Activated T-cell treated with anti-CD3 and anti-CD28 coated beads, Interleukin-2, amount 50 U/mL, for 24 hours (primary cell): ENCODE measurements at places on chromosomes 13 and 19.

- no peaks in the 10 kb centered on the region for H3K27me3 ChIP-seq
- H3K4me3 ChIP-seq = no peak overlapping the region
- no peaks in the 10 kb centered on the region for H3K4me1 ChIP-seq
- peaks cover 88% of the 10 kb centered on the region for H3K36me3 ChIP-seq
Measured at GRCh38 chr13:41608839-41609177, 151.5 kb downstream of the RGCC start.

- peaks cover 11% of the 10 kb centered on the region for H3K4me1 ChIP-seq
- peaks cover 11% of the 10 kb centered on the region for H3K27me3 ChIP-seq
- no peak for DNase-seq
- H3K27ac ChIP-seq = no peak overlapping the region
Measured at GRCh38 chr19:13055213-13056051, 47.2 kb downstream of the LYL1 start.

DNA sequence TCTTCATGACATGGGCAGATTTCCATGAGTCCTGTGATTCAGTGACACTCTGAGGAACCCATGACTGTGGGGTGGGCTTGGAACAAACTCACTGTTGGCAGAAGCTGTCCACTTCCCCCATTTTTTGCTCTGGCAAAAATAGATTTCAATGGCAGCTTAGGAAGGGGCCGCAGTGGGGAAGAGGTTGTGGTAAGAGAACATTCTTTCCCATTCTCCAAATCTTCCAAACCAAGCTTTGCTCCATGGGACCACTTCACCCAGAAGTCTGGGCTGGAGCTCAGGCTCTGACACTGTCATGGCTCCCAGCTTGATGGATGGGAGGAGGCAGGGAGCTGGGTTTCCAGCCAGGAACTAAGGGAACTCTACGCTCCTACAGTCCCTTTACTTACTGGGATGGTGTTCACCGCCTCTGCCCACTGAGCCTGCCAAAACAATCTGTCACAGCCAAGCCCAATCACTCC, 24.9 kb upstream of the MEDAG start:
- no peaks in the 10 kb centered on the region for H3K36me3 ChIP-seq
- peaks cover 16% of the 10 kb centered on the region for H3K4me1 ChIP-seq
- no peak for DNase-seq

DNA sequence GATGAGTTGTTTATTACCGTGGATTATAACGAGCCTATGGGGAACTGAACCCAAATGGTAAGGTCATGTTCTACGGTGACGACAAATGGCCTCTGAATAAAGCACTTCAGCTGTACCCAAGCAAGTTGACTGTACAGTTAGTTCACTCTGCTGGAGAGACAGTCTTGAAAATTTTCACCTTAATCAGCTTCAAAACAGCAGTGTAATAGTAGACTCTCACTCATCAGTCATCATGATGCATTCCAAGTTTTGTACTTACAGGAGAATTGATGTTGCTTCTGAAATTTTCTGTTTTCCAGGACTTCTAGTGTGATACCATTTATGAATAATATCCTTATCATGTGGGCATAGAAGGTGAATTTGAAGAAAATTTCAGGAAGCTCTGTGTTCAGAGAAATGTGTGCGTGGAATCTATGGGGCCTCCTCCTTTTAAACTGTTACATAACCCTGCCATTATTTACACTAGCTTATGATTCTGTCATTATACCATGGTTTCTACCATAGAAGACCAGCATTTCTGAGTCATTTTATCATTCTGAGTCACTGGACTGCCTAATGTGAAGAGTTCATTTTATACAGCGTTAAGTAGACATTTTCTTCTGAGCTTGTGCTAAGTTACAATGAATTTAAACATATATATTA, 96.9 kb downstream of the WDFY2 start:
- DNase-seq = no peak
- H3K27me3 ChIP-seq = no peaks in the 10 kb centered on the region
- peaks cover 21% of the 10 kb centered on the region for H3K36me3 ChIP-seq
- H3K4me3 ChIP-seq = no peak overlapping the region

DNA sequence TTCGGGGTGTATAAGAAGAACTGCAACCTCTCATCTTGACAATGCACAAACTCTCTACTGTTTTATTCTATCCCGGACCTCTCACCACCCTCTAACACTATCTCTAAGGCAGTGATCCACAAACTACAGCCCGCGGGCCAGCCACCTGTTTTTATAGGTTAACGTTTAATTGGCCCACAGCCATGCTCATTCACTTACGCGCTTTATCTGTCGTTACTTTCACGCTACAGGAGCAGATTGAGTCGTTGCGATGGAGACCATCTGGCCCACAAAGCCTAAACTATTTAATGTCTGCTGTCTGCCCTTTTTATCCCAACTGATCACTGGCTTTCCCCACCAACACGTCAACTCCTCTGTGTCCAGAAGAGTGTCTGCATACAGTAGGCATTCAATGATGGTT, 158.9 kb downstream of the CACNA1A start:
- H3K4me3 ChIP-seq = no peak overlapping the region
- no peaks in the 10 kb centered on the region for H3K4me1 ChIP-seq
- peaks cover 22% of the 10 kb centered on the region for H3K27me3 ChIP-seq
- DNase-seq = no peak
- H3K36me3 ChIP-seq = no peaks in the 10 kb centered on the region

GRCh38 chr13:113545931-113546516, 38.5 kb upstream of the TFDP1 start:
- H3K4me3 ChIP-seq = no peak overlapping the region
- H3K4me1 ChIP-seq = peaks cover 4% of the 10 kb centered on the region
- H3K36me3 ChIP-seq = peaks cover 14% of the 10 kb centered on the region
- H3K27me3 ChIP-seq = no peaks in the 10 kb centered on the region

DNA sequence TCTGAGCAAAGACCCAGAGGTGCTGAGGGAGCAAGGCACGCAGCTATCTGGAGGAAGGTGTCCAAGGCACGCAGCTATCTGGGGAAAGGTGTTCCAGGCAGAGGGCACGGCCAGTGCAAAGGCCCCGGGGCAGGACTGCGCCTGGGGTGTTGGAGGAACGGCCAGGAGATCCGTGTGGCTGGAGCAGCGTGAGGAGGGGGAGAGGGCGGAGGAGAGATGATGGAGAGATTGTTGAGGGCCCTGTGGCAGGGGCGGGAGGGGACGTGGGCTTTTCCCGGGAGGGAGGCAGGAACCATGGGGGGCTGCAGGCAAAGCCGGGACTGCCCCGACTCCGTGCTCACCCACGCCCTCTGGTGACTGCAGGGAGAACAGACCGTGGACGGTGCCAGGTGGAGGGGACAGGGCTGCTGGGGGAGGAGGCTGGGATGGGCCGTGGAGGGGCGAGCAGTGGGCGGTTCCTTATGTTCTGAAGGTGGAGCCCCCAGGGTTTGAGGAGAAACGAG, 13.3 kb upstream of the MISP start:
- H3K4me3 ChIP-seq = no peak overlapping the region
- H3K36me3 ChIP-seq = no peaks in the 10 kb centered on the region
- DNase-seq = peak; percentile 72

DNA sequence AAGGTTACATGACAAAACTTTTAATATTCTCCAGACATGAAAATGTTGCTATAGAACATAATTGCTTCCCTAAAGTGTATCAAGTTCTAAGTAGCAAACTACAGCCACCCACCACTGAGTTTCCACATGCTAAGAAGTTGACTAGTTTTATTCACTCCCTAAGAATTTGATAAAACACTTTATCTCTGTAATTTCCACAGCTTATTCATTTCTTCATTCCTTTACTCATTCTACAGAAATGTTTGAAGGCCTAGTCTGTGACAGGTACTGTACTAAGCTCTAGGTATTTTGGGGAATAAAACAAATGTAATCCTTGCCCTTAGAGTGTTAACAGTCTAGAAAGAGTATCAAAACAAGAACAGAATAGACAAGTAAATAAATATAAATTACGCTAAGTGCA, 101.8 kb upstream of the DIAPH3 start:
- H3K27me3 ChIP-seq = peaks cover 25% of the 10 kb centered on the region
- H3K27ac ChIP-seq = no peak overlapping the region
- H3K36me3 ChIP-seq = no peaks in the 10 kb centered on the region
- no peak for DNase-seq

DNA sequence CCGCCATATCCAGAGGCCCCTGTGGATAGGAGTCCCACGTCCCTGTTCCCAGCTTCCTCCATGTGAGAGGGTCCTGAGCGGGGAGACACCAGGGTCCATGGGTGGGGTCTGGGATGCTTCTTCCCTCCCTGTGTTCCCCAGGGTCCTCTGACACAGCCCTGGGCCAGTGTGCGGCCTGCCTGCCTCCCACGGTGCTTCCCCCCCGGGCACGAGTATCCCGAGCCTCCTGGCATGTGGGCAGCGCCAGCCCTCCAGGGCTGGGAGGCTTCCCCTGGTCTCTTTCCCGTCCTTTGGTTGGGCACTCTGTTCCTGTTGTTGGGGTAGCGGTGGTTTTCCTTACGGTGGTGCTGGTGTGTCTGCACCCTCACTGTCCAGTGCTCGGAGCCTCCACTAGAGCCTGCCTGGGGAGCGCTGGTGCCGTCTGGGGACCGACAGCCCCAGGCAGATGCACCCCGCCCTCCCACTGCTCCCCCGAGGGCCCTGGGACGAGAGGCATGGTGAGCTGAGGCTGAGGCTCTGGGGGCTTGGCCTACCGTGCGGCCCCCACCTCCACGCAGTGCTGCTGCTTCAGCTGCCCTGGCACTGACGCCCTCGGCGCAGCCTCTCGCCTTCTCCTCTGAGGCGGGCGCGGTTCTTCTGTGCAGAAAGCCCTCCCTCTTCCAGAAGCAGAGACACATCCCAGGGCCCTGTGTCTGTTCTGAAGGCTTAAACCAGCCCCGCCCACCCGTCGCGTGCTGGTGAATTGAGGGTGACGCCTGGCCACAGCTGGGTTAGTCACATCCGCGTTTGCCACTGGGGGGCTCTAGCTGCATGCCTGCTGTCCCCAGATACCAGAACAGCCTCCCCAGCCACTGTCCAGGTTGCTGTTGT, 27.9 kb downstream of the PLEKHJ1 start:
- peaks cover 93% of the 10 kb centered on the region for H3K36me3 ChIP-seq
- H3K4me3 ChIP-seq = no peak overlapping the region
- no peak overlapping the region for H3K27ac ChIP-seq

- H3K4me3 ChIP-seq = peak overlapping the region; percentile 27
- no peak for DNase-seq
- H3K27me3 ChIP-seq = peaks cover 54% of the 10 kb centered on the region
- H3K4me1 ChIP-seq = peaks cover 17% of the 10 kb centered on the region
Measured at GRCh38 chr19:40567040-40567749, 9.5 kb upstream of the SHKBP1 start.

GRCh38 chr13:71030784-71031183, 836.2 kb downstream of the DACH1 start:
- H3K36me3 ChIP-seq = no peaks in the 10 kb centered on the region
- H3K27me3 ChIP-seq = no peaks in the 10 kb centered on the region
- DNase-seq = no peak
- no peaks in the 10 kb centered on the region for H3K4me1 ChIP-seq
- no peak overlapping the region for H3K4me3 ChIP-seq
- no peak overlapping the region for H3K27ac ChIP-seq

- no peaks in the 10 kb centered on the region for H3K4me1 ChIP-seq
- no peaks in the 10 kb centered on the region for H3K27me3 ChIP-seq
Measured at GRCh38 chr13:107376341-107377125, 808.6 kb upstream of the ARGLU1 start.

DNA sequence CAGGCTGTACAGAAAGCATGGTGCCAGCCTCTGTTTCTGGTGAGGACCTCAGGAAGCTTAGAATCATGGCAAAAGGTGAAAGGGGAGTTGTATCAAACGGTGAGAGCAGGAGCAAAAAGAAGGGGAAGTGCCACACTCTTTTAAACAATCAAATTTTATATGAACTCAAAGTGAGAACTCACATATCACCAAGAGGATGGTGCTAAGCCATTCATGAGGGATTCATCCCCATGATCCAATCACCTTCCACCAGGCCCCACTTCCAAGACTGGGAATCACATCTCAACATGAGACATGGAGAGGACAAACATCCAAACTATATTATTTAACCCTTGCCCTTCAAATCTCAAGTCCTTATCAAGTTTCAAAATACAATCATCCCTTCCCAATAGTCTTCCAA, 836.7 kb downstream of the SLITRK5 start:
- no peaks in the 10 kb centered on the region for H3K4me1 ChIP-seq
- DNase-seq = no peak
- peaks cover 25% of the 10 kb centered on the region for H3K36me3 ChIP-seq
- no peaks in the 10 kb centered on the region for H3K27me3 ChIP-seq
- H3K4me3 ChIP-seq = no peak overlapping the region

- no peaks in the 10 kb centered on the region for H3K4me1 ChIP-seq
- no peak overlapping the region for H3K27ac ChIP-seq
- H3K4me3 ChIP-seq = no peak overlapping the region
- no peaks in the 10 kb centered on the region for H3K36me3 ChIP-seq
- H3K27me3 ChIP-seq = peaks cover 14% of the 10 kb centered on the region
- DNase-seq = no peak
Measured at GRCh38 chr13:91155512-91156114, 191.9 kb upstream of the MIR17HG start.
